ENCODE measurements at places on chromosomes 3 and 15. TPM values are rescaled to one million over a fixed set of nuclear protein-coding genes. Genes with fewer than 3 reads are reported as not detected.

- peaks cover 6% of the 10 kb centered on the region for H3K27me3 ChIP-seq
- peaks cover 18% of the 10 kb centered on the region for H3K36me3 ChIP-seq
- H3K27ac ChIP-seq, result peak overlapping the region; percentile 71
- DNase-seq, result no peak
- H3K4me1 ChIP-seq, result peaks cover 74% of the 10 kb centered on the region
- H3K4me3 ChIP-seq, result peak overlapping the region; percentile 54
Observed at GRCh38 chr3:71564361-71564760, 19.2 kb downstream of the FOXP1 start.

- no peaks in the 10 kb centered on the region for H3K27me3 ChIP-seq
- peaks cover 6% of the 10 kb centered on the region for H3K4me1 ChIP-seq
- no peak overlapping the region for H3K4me3 ChIP-seq
Observed at GRCh38 chr3:17672506-17672905, 69.9 kb downstream of the TBC1D5 start.

B2M gene
- total RNA-seq, result 3,396 TPM

SYNPR gene
- total RNA-seq, result not detected

DNA sequence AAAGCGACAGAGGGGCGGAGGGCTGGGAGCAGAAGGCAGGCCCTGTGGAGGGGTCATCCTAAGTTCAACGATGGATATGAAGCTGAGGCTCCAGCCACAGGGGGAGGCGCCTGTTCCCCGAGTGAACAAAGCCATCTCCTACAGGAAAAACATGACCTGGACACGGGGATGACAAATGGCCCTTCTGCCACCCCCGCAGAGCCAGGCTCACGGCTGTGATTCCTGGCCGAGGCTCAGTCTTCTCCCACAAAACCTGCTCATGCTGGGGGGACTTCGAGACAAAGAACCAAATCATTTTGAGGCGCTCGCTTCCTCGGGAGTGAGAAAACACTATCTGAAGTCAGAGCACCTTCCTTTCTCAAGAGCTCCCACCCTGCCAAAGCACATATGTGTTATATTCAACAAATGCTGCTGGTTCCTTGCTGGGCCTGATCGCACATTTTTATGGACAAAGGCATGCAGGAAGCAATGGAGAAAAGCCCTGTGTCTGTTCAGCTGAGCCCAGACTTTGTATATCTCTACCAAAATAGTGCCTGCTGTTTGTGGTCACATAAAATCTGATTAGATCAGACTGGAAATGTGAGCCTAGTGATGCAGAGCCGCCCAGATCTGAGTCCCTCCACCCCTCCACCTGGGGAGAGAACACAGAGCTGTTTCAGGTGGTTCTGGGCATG is 5.6 kb downstream of the RBP1 start:
- no peak overlapping the region for H3K27ac ChIP-seq
- no peak overlapping the region for H3K4me3 ChIP-seq
- no peaks in the 10 kb centered on the region for H3K36me3 ChIP-seq

DNA sequence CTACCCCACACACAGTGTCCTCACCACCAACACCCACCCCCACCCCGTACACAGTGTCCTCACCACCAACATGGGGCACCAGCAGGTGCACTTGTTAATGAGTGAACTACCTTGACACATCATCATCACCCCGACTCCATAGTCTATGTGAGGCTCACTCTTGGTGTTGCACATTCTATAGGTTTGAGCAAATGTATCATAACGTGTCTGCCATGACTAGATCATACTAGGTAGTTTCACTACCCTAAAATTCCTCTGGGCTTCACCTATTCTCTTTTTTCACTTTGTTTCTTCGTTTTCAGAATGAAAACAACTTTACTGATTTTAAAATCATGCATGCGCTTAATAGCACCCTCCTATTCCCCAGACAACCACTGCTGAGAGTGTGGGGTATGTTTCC is 102.6 kb upstream of the SLC6A6 start:
- DNase-seq, result no peak
- no peaks in the 10 kb centered on the region for H3K4me1 ChIP-seq
- H3K36me3 ChIP-seq, result no peaks in the 10 kb centered on the region
- peaks cover 26% of the 10 kb centered on the region for H3K27me3 ChIP-seq
- no peak overlapping the region for H3K27ac ChIP-seq

TNFAIP8L3 gene
- not detected for total RNA-seq

GRCh38 chr3:122893282-122893681 is 98.4 kb downstream of the SLC49A4 start:
- H3K36me3 ChIP-seq, result no peaks in the 10 kb centered on the region
- H3K27me3 ChIP-seq, result peaks cover 6% of the 10 kb centered on the region
- H3K27ac ChIP-seq, result no peak overlapping the region
- no peak for DNase-seq
- peaks cover 30% of the 10 kb centered on the region for H3K4me1 ChIP-seq

DNA sequence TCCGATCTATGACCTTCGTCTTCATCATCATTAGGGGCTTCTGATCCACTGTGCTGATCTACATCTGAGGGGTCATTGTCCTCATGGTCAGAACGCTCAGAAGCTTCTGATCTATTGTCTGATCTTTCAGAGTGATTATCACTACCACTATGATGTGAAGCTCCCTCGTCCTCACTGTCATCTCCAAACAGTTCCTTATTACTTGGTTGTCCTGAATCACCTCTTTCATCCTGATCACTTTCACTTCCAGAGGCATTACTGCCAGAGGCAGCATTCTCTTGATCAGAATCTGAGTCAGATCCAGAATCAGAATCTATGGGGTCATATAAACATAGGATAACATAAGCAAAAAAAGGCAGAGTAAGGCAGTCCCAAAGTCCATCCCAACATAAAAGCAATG is 5.4 kb downstream of the LEO1 start:
- H3K4me1 ChIP-seq, result peaks cover 15% of the 10 kb centered on the region
- no peak for DNase-seq
- H3K27me3 ChIP-seq, result no peaks in the 10 kb centered on the region

MAP4 gene
- total RNA-seq, result 152 TPM

GRCh38 chr3:63308072-63308471 is 30.0 kb downstream of the SYNPR start:
- no peak overlapping the region for H3K4me3 ChIP-seq
- no peak for DNase-seq
- H3K4me1 ChIP-seq, result no peaks in the 10 kb centered on the region
- H3K27me3 ChIP-seq, result no peaks in the 10 kb centered on the region

DNA sequence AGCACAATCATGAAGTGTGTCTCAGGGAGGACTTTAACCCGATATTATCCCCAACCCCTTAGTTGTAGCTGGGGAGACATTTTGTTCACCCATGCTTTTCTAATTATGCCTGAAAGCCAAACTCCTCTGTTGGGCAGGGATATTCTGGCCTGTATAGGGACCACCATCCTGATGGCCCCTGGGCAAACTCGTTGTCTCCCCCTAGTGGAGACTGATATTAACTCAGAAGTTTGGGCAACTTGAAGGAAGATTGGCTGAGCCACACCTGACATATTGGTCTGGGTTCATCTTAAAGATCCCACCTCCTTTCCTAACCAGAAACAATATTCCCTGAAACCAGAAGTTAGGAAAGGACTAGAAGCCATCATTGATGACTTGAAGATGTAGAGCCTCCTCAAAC is 42.3 kb downstream of the TM4SF18 start:
- no peaks in the 10 kb centered on the region for H3K27me3 ChIP-seq
- no peaks in the 10 kb centered on the region for H3K4me1 ChIP-seq
- no peaks in the 10 kb centered on the region for H3K36me3 ChIP-seq

DNA sequence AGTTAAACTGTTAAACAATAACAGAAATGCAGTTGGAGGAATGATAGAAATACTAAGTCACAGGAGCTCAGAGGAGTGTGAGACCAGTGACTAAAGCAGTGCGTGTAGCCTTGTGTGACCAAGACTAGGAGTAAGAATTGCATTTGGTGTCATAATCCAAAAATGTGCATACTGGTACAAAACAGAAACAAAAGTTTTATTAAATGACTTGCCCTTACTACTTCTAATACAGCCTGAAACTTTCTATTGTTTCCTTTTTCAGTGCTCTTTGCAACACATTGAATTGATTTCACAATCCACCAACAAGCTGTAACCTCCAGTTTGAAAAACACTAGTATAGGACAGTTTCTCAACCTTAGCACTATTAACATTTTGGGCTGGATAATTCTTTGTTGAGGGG is 17.1 kb downstream of the SNX1 start:
- DNase-seq, result no peak
- H3K4me1 ChIP-seq, result peaks cover 59% of the 10 kb centered on the region
- H3K27ac ChIP-seq, result peak overlapping the region; percentile 83
- no peaks in the 10 kb centered on the region for H3K27me3 ChIP-seq
- no peak overlapping the region for H3K4me3 ChIP-seq
- peaks cover 54% of the 10 kb centered on the region for H3K36me3 ChIP-seq

TRH gene
- not detected for total RNA-seq

DNA sequence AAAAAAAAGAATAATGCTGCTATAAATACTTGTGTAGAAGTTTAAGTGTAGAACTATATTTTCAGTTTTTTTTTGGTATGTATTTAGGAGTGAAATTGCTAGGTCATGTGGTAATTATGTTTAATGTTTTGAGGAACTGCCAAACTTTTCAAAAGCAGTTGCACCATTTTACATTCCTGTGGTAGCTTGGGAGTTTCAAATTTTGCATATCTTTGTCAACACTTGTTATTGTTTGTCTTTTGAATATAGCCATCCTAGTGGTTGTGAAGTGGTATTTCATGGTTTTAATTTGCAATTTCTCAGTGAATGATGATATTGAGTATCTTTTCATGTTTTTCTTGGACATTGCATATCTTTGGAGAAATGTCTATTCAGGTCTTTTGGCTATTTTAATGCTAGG is 30.4 kb downstream of the SKIL start:
- H3K4me3 ChIP-seq, result no peak overlapping the region
- H3K27ac ChIP-seq, result no peak overlapping the region

DNA sequence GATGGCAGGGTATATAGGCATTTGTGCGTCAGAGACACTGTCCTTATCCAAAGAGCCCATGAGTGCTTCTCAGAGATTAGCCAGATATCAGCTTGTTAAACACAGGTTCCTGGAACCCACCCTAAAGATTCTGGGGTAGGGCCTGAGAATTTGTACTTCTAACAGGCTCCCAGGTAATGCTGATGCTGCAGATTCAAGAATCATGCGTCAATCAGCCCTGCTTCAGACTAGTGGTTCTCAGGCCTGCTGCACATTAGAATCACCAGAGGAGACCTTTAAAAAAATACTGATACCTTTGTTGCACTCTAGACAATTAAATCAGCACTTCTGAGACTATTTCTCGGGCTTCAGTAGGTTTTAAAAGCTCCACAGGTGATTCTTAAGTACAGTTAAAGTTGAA is 369.5 kb downstream of the MFSD1 start:
- no peak overlapping the region for H3K4me3 ChIP-seq
- H3K4me1 ChIP-seq, result no peaks in the 10 kb centered on the region
- H3K36me3 ChIP-seq, result no peaks in the 10 kb centered on the region

DNA sequence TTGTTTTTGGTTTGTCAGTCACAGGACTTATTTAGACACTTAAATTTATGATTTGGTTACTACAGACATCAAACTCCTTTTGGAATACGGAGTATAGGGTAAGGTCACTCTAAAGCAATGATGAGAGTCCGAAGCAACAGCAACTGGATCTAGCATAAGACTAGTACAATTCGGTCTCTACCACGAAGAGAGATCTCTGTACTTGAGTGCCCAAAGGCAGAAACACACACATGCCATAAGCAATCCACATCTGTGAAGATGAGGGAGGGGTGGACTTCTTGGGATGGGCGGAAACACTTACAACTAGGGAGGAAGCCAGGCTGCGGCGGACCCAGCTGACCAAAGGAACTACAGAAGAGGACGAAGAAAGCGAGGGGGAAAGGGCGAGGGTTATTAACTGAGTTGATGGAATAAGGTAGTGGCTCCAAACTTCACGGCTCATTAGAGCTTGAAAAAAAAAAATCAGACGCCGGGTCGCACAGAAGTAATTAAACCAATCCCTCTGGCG is 595 bp downstream of the DPH6 start:
- peak overlapping the region; percentile 93 for H3K4me3 ChIP-seq
- H3K27me3 ChIP-seq, result no peaks in the 10 kb centered on the region
- H3K36me3 ChIP-seq, result peaks cover 6% of the 10 kb centered on the region

SPINK8 gene
- total RNA-seq, result not detected

DNA sequence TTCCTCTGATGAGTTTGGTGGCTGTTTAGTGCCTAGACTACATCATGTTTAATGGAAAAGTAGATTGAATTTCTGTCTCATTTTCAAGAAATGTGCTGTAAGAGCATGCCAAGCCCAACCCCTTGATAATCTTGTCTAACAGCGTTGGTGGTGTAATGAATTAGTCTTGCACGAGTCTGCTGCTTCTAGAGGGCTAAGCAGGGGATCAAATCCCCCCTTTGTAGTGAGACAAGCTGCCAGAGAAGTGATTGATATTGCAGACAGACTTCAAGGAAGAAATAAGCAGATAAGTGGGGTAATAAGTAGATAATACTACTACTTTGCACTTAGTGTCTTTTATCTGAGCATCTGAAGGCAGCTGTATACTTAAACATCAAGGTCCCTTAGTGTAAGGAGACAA is 141.4 kb downstream of the TP63 start:
- no peaks in the 10 kb centered on the region for H3K4me1 ChIP-seq
- DNase-seq, result no peak
- H3K4me3 ChIP-seq, result no peak overlapping the region
- H3K27me3 ChIP-seq, result no peaks in the 10 kb centered on the region

GRCh38 chr3:12773710-12774086 is 14.6 kb upstream of the TMEM40 start:
- H3K4me1 ChIP-seq, result peaks cover 5% of the 10 kb centered on the region
- H3K27ac ChIP-seq, result no peak overlapping the region
- peaks cover 16% of the 10 kb centered on the region for H3K27me3 ChIP-seq

Data from activated B cell treated with CpG ODN at 0.5 μM for 24 hours (primary cell).